Esophagus squamous epithelium (tissue), 5 donors: ENCODE measurements at places on chromosomes 6 and 20.

- no peak for DNase-seq
Measured at GRCh38 chr20:54340206-54340605, 132.3 kb downstream of the PFDN4 start.

DNA sequence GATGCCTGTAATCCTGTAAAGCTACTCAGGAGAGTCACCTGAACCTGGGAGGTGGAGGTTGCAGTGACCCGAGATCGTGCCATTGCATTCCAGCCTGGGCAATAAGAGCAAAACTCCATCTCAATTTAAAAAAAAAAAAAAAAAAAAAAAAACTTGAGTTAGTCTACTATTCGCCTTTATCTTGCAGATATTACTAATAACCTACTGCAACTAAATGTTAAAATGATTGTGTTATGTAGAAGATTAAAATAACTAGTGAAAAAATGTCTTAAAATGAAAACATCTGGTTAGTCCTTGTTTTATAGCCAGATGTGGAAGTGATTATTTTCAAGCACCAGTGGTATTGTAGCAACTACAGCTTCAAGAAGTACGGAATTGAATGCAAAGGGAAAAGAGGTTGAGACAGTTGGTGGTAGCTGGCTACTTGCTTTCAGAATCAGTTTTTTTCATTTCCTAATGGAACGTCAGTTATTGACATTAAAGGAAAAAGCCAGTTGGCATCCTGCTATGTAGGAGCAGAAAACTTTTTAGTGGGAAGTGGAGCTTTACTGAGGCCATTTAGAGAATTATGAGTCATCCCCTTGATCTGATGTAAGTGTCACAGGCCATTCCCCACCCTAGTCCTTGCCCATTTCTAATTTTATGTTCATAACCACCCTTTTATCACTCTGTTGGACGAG is 43.8 kb upstream of the DYNLRB1 start:
- DNase-seq: no peak

DNA sequence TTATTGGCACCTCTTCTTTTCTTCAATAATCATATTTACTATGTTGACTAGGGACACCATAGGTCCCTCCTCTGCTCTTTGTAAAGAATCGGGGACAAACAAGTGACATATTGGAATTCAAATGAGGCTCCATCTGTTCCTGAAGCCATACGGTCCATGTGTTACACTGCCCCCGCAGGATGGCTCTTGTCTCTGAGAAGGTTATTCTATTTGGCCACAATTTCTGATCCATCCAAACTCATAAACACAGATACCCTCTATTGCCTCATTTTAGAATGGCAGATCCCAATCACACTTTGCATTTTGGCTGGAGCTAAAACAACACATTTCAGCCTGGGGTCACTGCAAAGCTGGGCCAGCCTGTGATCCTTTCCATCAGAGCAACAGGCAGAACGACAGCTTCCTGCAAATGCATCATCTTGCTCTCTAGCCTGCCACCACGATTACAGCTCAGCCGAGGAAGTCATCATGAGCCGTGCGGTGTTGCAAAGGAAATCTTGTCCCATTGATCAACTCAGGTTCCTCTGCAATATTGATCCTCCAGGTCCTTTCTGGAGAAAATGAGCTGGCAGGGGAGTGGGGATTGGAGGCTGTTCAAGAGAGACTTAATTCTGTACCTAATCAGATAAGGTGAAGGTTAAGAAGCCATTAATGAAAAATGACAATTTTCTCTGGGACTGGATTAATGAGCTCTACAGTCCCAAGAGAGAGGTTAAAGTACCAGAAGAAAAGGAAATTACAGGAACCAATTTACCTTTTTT is 73.1 kb downstream of the AGPAT4 start:
- no peak for DNase-seq

- DNase-seq: no peak
Measured at GRCh38 chr6:100633096-100633777, 168.5 kb upstream of the SIM1 start.

- DNase-seq: no peak
Measured at GRCh38 chr6:10481101-10481500, 40.0 kb upstream of the GCNT2 start.

- no peak for DNase-seq
Measured at GRCh38 chr6:10320291-10320690, 94.6 kb downstream of the TFAP2A start.

DNA sequence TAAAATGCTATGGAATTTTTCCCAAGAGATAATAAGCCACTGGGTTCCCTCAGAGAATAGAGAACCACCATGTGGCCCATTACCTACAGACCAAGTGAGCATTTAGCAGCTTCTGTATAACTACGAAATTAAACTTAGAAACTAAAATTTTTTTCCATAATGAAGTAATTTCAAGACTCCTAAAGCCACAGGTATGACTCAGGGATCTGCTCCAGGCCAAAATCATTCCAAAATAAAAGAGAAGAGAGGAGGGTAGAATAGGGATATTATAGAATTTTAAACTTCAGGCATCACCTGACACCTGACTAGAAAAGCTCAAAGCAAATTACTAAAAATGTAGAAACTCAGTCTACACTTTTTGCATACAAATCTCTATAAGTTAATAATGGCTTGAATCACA is 108.9 kb upstream of the DST start:
- no peak for DNase-seq

DNA sequence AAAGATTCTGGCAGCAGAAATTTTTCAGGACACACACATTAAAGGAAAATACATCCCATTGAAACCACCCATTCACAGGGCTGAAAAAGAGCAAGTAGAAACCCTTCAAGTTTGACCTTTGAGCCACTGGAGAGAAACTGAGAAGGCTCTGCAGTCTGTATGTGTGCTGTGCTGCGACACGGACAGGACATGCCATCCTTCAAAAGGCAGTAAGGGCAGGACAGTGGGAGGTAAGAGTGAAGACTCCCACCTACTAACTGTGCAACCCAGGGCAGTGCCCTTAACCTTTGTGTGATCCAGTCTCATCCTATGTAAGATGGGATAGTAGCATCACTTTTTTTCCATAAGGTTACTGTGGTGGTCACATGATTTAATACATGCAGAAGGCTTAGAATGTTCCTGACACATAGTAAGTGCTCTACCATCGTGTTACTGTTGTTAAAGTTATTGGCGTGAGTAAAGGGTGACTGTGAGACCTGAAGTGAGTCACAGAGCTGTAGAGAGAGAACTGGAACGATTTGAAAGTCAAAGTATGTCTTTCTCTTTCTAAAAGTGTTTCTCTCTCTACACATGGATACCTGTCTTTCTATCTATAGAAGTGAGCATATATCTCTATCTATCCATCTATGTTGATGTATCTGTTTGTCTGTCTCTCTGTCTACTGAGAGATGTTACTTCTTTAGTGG is 153.7 kb upstream of the OLIG3 start:
- no peak for DNase-seq

- DNase-seq: no peak
Measured at GRCh38 chr6:12586721-12587480, 129.7 kb upstream of the PHACTR1 start.

GRCh38 chr6:136608991-136609390 is 58.8 kb upstream of the MAP7 start:
- no peak for DNase-seq

- no peak for DNase-seq
Measured at GRCh38 chr6:143232849-143233248, 172.2 kb downstream of the AIG1 start.

DNA sequence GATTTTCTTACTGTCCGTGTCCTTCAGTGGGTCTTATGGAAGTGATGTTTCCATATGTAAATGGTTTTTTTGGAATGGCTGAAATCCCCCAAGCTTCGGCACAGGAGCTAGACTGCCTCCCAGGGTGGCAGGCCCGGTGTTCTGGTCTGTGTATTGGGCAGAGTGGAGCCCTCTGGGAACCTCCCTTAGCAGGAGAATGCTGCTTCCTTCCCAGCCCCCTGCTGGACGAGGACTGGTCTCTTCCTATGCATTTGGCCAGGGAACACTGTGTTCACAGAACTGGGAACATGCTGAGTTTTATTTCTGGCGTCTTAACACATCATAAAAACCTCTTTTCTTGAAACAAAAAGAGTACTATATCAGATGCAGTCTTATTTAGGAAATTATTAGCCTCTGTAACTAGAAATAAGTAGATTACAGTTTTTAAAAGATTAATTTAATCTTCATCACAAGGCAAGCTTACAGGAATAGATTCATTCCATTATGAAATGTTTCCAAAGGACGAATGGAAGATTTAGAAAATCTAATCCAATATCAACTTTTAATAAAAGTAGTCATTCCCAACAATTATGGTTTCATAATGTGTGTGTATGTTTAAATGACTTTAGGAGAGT is 56.6 kb downstream of the SYTL3 start:
- DNase-seq: no peak

DNA sequence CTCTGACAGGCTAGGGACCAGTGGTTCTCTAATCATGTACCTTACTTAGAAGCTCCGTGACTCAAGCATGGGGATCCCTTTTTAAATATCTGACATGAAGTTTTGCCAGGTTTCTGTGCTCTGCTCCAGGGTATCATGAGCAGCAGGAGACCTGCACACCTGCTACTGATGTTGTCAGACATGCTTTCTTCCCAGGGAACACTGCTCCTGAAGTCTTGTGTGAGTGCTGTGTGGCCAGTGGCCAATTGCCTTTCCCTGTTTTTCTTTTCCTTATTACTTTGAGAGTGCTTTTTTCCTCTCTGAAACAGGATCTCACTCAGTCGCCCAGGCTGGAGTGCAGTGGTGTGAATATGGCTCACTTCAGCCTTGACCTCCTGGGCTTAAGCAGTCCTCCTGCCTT is 26.4 kb downstream of the SLX4IP start:
- no peak for DNase-seq

- no peak for DNase-seq
Measured at GRCh38 chr6:99485395-99485773, 29.8 kb downstream of the USP45 start.

DNA sequence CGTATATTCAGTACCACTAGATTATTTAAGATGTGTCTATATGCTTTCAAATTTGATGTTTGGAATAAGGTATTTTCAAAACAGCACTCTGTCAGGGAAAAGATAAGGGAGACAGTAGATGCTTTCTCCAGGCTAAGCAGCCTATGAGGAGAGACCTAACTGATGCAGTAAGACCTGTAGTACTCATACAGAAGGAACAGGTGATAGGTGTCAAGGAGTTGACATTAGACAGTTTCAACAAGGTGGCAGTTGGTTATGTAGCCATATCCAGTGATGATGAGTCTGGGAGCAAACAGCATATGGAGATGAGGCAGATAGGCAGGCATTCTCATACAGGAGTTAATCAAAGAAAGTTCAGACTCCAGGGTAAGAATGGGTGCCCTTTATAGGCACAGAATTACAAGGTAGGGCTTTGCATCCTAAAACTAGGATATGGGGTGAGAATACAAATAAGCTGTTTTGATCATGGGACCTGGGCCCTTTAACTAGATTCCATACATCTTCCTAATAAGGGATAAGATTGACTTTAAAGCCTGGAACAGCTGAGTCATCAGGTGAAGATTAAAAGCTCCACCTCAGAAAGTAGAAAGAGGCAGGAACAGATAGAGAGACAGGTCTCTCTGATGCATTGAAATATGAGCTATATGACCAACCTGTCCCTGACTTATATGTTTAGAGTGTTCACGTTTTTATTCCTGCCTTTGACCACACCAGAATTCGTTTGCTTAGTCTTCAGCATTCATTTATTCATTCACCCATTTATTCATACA is 7.9 kb downstream of the RSPH4A start:
- no peak for DNase-seq

DNA sequence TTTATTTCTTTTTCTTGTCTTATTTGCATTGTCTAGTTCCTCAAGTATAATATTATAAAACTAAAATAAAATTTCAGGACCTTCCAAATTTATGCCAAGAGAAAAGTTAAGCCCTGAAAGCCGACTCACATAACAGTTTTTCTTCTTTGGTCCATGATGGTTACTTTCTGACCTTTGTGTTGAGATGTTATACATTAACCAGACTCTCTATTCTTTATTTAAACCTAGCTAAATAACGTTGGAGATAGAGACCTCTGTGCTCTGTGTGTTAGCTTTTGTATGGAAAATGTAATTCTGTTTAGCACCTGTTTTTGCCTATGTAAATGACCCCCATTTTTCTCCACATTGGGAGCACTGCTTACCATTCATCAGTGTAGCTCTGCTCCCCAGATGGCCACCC is 352.4 kb downstream of the CD109 start:
- no peak for DNase-seq

DNA sequence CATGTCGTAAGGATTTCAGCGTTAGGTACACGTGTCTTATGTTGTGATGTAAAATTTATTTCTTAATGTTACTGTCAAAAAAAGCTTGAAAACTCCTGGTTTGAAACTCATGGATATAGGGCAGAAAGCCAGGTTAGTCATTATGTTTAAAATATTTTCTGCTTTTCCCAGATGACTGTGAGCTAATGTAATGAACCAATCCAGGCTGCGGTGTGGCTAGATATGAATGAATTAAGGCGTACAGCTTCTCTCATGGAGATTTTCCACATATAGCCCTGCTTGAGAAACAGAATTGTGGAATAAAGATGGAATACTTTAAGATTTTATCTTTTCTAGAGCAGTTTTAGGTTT is 80.3 kb upstream of the STMND1 start:
- no peak for DNase-seq

DNA sequence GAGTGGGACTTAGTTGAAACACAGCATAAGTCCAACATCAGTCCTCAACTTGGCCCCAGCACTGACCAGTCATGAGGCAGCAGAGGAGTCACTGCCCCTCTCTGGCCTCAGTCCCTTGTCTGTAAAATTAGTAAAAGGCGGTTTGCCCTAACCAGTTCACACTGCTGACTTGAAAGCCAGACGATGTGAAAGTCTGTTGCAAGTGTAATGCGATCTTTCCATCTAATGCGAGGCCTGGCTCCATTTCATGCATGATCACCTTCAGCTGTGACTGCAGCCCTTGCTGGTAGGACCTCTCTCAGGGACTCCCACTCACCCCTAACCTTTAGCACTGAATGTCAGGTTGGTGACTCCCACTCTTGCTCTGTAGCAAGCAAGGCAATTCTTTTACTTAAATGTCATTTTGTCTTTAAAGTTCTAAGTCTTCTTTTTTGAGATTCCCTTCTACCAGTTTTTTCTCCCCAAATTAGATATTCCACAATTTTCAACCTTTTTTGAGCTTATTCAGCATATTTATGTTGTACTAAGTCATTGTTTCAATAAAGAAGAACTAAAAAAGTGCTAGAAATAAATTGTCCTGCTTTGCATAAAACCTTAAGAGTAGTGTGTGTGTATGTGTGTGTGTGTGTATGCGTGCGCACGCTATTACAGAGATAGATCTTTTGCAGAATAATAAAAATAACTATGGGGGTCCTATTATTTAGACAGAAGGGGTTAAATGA is 245.5 kb downstream of the PACRG start:
- no peak for DNase-seq
